Nephron progenitor cell (in vitro differentiated cells): ENCODE measurements at places on chromosomes 11 and 22.

- DNase-seq: no peak
Observed at GRCh38 chr11:67387069-67387468, 4.7 kb upstream of the RAD9A start.

- peak; percentile 58 for DNase-seq
Observed at GRCh38 chr22:26502688-26503561, 9.3 kb downstream of the TFIP11 start.

DNA sequence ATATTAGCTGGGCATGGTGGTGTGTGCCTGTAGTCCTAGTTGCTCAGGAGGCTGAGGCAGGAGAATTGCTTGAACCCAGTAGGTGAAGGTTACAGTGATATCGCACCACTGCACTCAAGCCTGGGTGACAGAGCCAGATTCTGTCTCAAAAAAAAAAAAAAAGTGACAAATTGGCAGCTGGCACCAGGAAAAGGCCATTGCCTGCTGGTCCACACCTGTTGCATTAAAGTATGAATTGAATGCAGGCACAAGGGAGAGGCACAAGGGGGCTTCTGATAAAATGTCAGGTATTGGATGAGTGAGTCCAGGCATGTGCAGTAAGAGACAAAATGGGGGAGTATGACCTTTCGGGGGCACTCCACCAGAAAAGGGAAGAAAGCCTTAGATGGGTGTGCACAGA is 28.2 kb downstream of the ZNF70 start:
- no peak for DNase-seq

GRCh38 chr11:134270250-134270714 is 5.9 kb upstream of the GLB1L3 start:
- DNase-seq: no peak

DNA sequence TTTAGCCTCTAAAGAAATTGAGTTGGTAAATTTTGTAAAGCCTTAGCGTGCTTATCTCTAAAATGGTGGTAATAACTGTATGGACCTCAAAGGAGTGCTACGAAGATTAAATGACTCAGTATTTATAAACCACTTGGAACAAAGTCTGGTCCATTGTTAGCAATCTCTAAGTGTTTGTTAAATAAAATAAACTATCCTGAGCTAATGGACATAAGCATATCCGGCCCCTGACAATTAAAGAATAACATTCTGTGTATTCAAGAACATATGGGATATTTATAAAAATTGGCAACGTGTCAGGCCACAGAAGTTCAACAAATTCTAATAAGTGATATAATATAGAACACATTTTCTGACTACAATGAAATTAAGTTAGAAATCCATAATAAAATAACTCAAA is 71.0 kb downstream of the MYEOV start:
- DNase-seq: no peak

DNA sequence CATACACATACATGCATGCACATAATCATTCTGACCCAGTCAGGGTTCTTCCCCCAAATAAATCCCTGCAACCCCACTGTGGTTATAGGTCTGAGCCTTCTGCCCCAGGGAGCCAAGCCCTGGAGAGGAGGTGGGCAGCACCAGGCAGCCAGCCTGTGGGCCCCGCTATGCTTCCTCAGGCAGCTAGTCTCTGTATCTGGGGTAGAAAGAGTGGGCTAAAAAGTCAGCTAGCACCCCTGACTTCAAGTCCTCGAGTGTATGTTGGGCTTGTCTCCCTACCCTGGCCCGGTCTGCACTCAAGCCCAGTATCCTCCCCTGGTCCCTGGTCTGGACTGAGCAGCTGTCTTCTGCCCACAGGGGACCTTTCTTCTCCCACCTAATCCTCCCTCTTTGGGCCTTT is 28.0 kb downstream of the KCNQ1OT1 start:
- no peak for DNase-seq

- no peak for DNase-seq
Observed at GRCh38 chr11:70272009-70272408, 1.5 kb downstream of the PPFIA1 start.
